Skin of body (tissue), 3 donors: ENCODE measurements at places on chromosomes 2 and 18. TPM values are rescaled to one million over a fixed set of nuclear protein-coding genes. Genes with fewer than 3 reads are reported as not detected.

DNA sequence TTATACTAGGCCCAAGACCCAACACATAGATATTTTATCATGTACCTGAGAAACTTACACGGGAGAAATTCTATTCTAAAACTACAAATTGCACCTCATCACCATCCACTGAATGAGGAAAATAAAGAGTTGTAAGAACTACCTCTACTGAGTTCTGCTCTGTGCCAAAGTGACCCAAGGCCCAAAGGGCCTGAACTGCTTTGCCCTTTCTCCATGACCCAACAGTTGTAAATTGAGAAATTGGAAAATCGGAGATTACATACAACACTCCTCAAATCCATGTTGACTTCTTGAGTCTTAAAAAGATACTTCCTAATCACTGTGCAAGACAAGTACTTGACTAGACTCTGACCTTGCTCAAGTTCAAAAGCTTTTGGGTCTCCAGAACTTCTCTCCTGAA is 8.8 kb downstream of the NR4A2 start:
- DNase-seq, result no peak

DNA sequence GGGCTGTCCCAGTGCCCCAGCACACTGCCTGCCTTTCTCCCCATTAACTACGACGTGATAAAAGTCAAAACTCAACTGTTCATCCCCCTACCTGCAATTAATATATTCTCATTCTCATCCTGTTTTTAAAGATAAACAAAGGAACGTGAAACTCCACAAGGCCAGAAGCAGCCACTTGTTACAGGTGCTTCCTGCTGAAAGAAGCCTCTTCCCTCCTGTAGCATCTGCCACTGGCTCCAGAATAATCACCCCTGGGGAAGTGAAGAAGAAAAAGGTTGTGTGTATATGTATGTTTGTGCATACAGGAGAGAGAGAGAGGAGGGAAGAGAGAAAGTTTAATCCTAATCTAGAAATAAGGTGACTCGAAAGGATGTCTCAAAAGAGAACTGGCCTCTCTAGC is 27.1 kb downstream of the KIAA2012 start:
- no peak for DNase-seq

The ZAP70 gene
- 1.4 TPM for total RNA-seq

DNA sequence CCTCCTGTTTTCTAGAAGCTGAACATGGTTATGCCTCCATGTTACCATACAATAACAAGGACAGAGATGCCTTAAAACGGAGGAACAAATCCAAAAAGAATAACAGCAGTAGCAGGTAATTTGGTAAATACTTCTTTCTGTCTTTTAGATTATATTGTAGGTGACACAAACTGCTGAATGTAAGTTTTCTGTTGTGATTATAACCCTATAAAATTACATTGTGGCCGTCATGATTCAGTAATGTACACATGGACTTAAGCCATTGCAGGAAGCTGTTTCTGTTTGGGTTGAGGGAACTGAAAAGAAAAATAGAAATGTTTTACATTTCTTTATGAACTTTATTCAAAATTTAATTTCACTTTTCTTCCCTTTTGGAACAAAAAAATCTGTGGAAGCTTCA is 1.2 kb downstream of the MXD1 start:
- no peak for DNase-seq

- DNase-seq, result no peak
Measured at GRCh38 chr2:88697370-88698026, 6.0 kb downstream of the RPIA start.

The SLC11A1 gene
- 7.9 TPM for total RNA-seq

- no peak for DNase-seq
Measured at GRCh38 chr2:230068016-230068650, 591 bp downstream of the SLC16A14 start.

- no peak for DNase-seq
Measured at GRCh38 chr18:23735021-23735464, 45.8 kb downstream of the LAMA3 start.
